ENCODE measurements at places on chromosomes 6 and 20.

DNA sequence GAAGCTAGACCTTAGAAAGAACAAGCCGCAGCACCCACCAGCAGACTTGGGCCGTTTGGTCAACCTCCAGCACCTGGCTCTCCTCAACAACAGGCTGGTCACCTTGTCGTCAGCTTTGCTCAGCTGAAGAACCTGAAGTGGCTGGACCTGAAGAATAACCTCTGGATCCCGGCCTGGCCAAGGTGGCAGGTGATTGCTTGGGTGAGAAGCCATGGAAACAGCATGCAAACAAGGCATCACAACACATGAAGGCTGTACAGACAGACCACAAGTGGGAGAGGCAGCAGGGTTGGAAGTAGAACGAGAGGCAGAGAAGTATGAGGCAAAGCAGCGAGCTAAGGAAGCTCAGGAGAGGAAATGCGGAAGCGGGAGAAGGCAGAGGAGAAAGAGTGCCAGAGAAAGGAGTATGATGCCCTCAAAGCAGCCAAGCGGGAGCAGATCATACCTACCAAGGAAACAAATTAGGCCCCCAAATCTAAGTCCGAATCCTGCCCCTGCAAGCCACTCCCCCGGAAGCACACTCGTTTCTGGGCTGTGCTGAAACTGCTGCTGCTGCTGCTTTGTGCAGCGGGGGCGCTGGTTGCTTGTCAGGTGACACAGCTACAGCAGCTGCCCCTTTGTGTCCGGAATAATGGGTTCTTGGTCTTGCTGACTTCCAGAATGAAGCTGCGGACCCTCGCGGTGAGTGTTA is 121.6 kb upstream of the LGSN start:
- peak; percentile 72 for DNase-seq

- no peak for DNase-seq
Observed at GRCh38 chr6:5778317-5778857, 228.3 kb downstream of the NRN1 start.

DNA sequence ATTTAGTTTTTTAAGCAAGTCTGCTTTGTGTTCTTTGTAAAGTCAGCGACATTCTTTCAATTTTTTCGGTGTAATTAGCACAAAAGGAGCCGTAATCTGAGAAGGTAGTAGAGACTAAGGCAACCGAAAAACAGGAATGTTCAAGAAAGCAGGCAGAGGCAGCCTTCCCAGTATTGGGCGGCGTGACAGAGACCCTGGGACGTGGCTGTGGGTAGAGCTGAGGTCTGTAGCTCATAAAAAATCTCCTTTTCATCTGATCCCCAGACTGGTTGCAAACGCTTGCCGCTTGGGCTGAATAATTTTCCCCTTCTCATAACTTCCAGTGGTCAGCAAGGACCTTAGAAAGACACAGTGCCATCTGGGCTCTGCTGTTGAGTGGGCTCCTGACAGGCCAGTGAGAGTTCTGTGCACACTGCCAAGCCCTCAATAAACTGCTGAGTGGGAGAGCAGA is 30.8 kb downstream of the GNAS start:
- DNase-seq = no peak

DNA sequence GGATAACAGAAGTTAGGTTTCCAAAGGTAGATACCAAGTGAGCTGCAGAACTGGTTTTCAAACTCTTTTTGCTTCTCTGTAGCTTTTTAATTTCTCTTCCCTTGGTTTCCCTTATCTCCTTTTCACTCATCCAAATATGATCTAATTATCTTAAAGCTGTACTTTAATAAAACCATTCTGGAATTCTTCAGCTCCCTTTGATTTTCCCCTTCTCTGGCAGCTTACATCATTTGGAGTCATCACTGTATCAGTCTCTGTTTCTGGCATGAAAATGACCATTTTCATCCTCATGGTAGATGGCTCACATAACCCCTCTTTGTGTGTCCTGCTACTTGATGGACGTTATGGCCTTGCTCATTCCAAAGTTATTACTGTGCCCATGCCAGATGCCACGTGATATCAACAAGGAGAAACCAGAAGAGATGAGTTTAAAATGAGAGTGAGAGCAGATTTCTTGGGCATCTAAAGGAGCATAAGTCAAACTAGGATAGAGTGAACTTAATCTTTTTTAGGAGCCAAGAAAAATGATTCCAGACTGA is 620.2 kb downstream of the QKI start:
- no peak for DNase-seq

- DNase-seq = no peak
Observed at GRCh38 chr6:46269447-46270229, 98.9 kb upstream of the ENPP5 start.

GRCh38 chr6:129748901-129749748 is 39.1 kb upstream of the ARHGAP18 start:
- DNase-seq = no peak

GRCh38 chr6:48188158-48188557 is 77.2 kb upstream of the PTCHD4 start:
- DNase-seq = no peak

DNA sequence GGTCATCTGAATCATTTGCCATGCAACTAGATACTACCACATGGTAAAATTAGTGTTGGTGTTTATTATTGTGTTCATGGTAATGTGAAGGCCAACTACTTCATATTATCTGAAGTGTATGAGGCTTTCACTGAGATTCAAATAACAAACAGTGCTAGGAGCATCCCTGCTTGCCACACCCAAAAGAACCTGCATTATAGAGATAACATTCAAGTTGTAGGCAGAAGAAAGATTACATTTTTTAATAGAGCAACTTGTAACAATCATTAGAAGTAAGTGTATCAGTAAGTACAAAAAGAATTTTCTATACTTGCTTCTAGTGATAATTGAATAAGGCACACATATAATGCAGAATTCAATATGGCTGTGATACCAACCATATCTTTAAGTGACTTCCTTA is 49.8 kb downstream of the BCKDHB start:
- no peak for DNase-seq

- DNase-seq = no peak
Observed at GRCh38 chr20:19815553-19815991, 57.5 kb downstream of the RIN2 start.

DNA sequence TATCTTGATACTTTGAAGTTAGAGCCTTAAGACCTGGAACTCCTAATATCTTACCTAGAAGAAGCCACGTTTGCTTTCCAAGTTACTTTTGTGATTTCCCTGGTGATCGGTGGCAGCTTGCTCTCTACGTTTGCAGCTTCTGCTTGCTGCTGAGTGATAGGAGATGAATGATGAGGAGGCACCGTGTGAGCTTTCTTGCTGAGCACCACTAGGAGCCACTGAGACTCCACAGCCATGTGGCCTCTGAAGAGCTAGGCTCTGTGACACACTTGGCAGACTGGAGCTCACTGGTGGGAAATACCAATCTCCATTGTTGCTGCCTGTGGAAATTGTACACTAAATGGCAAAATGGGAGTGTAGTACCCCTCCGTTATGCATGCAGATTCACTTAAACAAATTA is 161.8 kb downstream of the IBTK start:
- no peak for DNase-seq

DNA sequence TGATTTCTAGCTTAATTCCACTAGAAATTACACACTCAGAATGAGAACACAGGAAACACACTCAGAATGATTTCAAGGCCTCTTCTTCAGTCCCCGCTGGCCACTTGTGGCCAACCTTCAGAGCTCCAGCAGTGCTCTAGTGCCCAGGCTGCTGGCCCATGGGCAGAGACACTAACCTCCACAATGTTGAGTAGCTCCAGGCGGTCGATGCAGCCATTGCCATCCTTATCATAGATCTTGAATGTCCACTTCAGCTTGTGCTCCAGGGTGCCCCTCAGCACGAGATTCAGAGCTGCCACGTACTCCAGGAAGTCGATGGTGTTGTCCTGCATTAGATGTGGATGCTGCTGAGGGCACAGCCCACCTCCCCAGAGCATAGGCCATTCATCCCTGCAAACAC is 6.3 kb downstream of the GUCA1B start:
- no peak for DNase-seq

- DNase-seq = peak; percentile 66
Observed at GRCh38 chr20:39112178-39112743, 150.1 kb downstream of the DHX35 start.

DNA sequence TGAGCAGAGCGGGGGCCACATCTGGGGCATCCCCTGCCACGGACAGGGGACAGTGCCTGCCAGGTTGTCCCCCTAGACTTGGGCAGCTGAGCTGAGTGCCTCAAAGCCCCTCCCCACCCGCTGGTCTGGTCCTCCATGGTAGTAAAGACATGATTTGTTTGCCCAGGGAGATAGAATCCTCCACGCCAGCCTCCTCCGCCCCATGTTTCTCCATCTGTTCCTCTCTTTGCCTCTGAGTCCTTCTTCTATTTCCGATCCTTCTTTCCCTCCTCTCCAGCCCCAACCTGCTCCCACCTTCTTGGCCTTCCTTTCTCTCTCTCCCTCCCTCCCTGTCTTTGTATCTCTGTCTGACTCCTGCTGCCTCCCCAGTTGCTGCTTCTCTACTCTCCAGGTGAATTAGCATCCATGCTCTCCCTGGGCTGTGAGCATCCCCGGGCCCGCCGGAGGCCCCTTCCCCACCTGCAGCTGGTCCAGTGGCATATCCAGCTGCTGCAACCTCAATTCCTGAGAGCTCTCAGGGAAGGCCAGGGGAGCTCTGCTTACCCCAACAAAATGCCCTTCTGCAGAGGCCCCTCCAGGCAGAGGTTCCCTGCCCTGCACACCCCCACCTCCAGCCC is 45.8 kb downstream of the CPNE5 start:
- no peak for DNase-seq

DNA sequence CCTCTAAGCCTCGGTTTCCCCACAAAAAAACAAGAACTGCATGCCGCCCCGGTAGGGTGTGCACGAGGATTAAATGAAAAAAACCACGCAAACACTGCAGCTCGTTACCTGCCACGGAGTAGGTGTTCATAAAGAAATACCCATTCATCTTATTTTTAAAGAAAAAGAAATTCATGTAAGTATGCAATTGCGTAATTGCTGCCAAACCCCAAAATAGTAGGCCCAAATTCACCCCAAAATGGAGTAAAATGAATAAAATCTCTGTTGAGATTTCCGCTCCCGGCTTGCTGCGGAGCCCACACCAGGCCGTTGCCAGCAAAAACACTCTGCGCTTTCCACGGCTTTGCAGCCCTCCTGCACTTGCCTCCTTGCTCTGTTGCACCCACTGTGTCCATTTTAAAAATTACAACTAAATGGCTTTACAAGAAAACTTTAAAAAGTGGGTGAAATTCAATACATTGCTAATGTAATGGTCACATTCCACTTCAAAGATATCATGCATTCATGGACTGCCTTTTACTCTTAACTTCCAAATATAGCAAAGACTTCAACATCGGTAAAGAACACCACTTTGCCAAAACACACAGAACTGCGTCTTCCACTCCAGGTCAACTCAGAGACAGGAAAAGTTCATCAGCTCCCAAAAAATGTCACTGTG is 125.0 kb downstream of the ZMYND8 start:
- DNase-seq = no peak

- no peak for DNase-seq
Observed at GRCh38 chr6:78618970-78619369, 248.4 kb upstream of the IRAK1BP1 start.

DNA sequence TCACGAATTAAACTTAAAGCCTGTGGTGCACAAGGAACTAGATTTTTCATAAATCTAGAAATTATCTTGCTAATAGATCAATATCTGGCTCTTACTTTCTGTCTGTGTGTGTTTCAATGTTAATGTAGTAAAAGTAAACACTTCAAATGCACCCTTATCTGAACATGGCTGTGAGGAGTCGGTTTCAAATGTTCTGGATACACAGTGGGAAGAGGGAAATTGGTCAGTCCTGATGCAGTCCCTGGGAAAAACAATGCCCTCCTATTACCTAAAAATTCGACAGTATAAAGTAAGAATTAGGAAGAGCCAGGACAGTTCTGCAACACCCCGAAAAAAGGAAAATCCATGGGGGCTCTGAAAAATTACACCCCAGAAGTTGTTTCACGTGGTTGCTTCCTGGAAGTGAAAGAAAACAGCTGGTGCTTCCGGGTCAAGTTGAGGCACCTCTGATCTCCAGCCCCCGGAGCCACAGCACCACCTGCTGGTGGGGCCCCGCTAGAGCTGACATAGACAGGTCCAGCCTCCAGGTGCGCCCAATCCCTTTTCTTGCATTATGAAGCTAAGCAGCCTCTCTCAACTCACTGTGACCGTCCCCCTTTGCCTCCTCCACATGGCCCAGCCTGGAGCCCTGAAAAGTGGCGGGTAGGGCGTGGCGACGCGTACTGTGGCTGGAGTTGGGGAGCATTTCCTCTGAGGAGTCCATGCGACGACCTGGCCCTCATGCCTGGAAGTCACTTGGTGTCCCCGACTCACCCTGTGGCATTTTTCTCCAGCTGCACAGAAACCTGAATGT is 8.3 kb downstream of the SEMG2 start:
- no peak for DNase-seq

DNA sequence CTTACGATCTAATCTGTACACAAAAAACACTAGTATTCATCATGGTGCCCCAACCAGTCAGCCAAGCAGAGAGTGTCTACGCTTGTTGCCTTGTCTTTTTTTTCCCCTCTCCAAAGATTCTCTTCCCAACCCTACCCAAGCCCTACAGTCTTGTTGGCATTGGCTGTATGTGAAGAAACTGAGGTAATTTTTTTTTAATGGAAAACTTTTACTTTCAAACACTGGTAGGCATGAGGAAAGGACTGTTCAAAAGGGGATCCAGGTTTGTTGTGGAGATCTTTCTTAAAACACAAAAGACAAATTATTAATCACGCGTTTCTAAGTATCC is 89.2 kb upstream of the PRSS16 start:
- no peak for DNase-seq

DNA sequence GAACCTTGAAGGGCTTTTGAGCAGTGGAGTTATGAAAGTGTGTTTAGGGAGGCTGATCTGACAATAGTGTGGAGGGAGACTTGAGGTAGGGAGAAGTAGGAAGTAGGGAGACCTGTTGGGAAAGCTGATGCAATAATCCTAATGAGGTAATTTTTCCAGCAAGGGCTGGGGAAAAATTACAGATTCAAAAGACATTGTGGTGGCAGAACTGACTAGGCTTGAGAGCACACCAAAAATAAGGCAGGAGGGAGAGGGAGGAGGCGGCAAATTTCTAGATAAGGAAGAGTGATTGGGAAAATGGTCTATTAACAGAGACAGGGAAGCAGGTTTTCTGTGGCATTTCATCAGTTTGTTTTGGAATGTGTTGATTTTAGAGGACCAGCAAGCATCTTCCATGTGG is 5.5 kb downstream of the PRRT1 start:
- DNase-seq = no peak

- no peak for DNase-seq
Observed at GRCh38 chr6:16511040-16511660, 250.1 kb downstream of the ATXN1 start.

DNA sequence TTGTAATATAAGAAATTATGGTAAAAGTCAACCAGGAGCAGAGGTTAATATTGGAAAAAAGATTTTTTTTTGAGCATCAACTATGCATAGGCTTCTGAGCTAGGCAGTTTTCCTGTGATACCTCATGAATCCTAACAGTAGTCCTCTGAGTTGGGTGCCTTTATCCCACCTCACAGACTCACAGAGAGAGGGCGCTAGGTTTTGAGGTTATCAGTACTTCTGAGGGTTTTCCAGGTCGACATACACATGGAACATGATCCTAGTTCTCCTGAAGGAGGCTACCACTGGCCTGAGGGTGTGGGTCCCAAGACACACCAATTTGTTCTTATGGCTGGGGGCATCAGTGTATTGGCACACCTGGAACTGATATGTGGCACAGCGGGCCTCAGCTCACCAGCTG is 358.8 kb upstream of the JAG1 start:
- DNase-seq = no peak

GRCh38 chr6:28693033-28693750 is 167.5 kb downstream of the GPX5 start:
- DNase-seq = no peak
